ENCODE measurements at places on chromosomes 7 and 10.

GRCh38 chr7:44057181-44057848 is 8.1 kb downstream of the PGAM2 start:
- no peak for DNase-seq

DNA sequence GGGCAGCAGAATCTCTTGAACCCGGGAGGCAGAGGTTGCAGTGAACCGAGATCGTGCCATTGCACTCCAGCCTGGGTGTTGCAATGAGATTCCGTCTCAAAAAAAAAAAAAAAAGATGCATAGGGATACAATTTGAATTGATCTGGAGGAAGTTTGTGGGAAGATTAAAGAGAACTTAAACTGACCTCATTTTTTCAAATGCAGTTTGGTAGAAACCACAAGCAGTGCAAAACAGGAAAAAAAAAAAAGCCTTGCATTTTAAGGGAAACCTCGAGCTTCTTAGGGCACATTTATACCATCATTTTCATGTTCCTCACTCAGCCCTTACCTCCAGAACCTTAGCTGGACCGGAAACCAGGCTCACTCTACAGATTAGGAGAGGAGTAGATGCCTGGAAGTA is 2.8 kb downstream of the KCTD7 start:
- peak; percentile 64 for DNase-seq

GRCh38 chr7:128941946-128942526 is 4.3 kb downstream of the IRF5 start:
- DNase-seq, result no peak

DNA sequence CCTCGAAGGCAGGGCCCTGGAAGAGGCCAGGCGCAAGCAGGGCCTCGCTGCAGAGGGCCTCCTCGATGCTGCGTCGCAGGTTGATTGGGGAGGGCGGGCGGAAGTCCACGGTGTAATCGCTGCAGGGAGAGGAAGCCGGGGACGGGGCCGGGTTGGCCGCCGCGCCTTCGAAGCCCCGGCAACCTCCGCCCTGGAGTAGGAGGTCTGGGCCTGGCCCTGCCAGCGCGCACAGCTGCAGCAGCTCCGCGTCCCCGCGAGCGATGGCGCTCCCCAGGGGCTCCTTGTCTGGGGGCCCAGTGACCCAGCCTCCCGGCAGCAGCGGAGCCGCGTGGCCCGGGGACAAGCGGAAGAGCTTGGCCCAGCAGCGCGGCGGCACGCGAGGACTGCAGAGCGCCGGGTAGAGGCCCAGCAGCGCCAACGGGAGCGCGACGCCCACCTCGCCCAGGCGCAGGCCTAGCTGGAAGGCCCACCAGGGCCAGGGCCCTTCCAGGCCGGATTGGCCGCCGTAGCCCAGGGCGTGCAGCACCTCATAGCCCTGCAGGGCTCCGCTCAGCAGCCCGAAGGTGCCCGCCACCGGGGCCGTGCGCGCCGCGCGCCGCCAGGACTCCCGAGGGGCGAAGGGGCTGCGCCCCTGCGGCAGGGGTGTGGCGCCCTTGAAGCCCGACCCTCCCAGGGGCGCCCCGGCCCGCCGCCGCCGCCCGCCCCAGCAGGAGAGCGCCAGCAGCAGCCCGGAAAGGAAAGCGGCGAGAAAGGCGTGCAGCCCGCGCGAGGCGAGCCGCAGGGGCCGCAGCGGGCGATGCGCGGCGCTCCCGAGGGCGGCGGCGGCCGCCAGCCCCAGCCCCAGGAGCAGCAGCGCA is 7.8 kb upstream of the RBM28 start:
- no peak for DNase-seq

DNA sequence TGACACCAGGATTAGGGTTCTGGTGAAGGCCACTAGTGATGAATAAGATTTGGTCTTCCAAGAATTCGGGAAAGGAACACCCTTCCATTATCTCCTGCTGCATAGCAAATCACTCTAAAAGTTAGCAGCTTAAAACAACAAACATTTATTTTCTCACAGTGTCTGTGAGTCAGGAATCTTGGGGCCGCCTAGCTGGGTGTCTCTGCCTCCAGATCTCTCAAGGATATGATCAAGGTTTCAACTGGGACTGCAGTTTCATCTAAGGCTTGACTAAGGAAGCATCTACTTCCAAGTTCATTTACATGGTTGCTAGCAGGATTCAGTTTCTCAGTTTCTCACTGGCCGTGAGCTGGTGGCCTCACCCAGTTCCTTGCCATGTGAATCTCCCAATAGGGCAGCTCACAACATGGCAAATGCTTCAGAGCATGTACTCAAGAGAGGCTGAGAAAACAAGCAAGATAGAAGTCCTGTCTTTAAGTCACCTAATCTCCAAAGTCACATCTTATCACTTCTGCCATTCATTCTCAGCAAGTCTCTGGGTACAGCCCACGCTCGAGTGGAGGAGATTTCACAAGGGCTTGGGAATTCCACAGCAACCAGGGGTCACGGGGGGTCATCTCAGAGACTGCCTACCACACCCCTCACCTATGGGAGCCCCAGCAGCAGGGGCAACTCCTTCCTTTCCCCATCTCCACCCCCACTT is 26.8 kb downstream of the TLX1 start:
- DNase-seq, result no peak

GRCh38 chr10:89224739-89225443 is 17.8 kb upstream of the CH25H start:
- no peak for DNase-seq

GRCh38 chr7:121385056-121385799 is 10.9 kb downstream of the FAM3C start:
- no peak for DNase-seq

DNA sequence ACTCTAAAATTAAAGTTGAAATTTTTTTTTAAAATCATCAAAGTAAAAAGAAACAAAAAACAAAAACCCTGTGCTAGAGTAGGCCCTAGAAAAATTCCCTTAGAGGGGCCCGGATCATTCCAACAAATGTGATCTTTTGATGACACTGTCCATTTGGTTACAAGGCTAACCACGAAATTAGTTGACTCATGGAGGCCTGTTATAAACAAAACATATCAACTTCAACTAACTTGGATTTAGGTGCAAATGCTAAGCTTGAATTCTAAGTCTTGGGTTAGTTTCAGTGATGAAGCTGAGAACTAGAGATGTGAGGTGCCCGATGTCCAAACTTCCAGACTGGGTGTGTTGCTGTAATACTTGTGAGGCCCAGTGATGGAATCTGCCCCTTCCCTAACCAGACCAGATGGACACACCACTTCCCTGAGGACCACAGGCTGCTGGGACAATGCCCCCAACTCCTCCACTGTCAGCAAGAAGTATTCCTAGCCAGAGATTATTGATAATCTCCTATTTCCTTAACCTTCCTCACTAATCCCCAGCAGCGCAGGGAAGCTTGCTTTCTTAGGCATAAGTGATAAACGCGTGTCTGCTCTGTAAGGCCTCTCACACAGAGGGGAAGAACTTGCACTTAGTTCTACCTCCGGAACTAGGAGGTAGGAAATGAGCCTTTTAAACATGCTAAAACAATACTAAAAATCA is 108.7 kb downstream of the RAPGEF5 start:
- DNase-seq, result no peak

GRCh38 chr7:14332155-14332554 is 342.7 kb upstream of the ETV1 start:
- no peak for DNase-seq

DNA sequence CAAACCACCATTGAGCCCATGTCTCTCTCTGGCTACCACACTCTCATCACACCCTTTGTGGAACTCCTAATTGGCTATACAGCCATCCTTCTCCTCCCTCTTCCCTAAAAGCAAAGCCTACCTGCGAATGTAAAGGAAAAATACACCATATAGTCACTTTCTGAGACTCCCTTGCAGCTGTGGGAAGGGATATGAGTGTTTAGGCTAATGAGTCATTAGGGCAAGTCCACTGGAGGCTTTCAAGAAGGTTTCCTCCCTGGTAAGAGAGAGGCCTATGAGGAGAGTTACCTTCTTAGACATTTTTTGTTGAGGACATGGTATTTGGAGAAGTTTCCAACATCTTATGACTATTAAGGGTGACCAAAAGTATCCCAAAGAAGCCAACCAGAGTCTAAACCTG is 4.1 kb upstream of the TMEM243 start:
- DNase-seq, result no peak

DNA sequence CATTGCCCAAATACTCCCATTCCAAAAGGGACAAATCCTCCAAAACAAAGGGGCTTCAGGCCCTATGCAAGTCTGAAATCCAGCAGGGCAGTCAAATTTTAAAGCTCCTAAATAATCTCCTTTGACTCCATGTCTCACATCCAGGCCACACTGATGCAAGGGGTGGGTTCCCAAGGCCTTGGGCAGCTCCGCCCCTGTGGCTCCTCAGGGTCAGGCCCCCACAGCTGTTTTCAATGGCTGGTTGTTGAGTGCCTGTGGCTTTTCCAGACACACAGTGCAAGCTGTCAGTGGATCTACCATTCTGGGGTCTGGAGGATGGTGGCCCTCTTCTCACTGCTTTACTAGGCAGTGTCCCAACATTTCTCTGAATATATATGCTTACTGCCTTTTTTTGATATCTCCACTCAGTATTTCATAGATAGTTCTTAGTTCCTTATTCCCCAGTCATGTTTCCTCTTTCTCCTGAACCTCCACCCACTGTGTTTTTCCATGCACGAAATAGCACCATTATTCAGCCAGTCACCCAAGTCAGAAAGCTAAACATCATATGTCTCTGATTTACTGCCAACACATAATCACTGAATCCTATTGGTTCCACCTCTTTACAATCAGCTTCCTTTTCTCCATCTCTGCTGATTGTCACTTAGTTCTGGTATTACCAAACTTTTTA is 172.6 kb upstream of the CACNA2D1 start:
- peak; percentile 95 for DNase-seq

DNA sequence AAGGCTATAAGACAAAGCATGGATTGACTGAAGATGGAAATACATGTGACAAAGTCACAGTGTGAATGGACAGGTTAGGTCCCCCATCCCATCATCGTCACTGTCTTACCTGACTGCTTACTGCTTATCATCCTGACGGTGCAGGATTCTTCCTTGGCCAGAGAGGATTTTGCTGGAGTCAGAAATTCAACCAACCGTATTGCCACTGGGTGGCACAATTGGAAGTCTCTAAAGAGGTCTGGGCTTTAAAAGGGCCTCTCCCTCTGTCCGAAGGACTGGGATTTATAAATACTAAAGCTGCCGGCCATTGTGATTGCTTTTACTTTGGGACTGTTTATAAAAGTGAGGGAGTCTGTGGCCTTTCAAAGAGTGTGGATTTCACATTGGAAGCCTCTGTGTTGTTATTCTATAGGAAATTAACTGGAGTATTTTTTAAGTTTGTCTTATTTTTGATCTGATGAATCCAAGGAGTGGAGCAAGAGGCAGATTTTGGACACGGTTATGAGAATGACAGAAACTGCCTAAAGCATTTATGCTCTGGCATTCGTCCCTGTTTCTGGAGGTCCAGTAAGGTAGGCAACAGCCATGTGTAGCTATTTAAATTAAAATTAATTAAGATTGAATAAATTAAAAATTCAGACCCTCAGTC is 113.3 kb upstream of the CREB5 start:
- DNase-seq, result no peak

DNA sequence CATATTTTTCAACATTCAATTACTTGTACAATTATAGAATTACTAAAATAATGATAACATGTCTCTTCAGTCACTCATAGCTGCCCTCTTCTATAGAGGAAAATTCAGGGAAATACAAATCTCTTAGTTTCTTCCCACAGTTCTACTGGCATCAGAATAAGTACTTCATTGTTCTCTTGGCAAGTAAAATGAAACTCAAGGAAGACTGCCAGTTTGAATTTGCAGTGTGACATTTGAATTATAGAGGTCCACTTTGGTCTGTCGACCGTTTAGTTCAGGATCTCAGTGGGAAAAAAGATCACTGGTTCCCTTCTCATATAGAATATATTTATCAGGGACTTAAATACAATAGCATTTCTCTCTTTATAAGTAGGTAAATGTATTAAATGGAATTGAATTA is 114.5 kb downstream of the PON1 start:
- no peak for DNase-seq

DNA sequence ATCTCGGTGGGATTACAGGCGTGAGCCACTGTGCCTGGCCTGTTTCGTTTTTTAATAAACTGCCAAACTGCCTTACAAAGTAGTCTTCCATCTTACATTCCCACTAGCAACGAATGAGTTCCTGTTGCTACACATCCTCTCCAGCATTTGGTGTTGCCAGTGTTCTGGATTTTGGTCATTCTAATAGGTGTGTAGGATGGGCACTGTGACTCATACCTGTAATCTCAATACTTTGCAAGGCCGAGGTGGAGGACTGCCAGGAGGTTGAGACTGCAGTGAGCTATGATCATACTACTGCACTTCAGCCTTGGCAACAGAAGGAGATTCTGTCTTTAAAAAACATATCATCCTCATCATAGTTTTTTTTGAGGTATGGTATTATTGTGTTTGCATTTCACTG is 21.4 kb upstream of the RSBN1L start:
- no peak for DNase-seq
